Dermis microvascular lymphatic vessel endothelial cell (primary cell): ENCODE measurements at places on chromosomes 6 and 20.
A peak's percentile ranks its signal among the peaks of the same experiment; 100 is the strongest.

GRCh38 chr6:165834613-165835259, 171.7 kb upstream of the PDE10A start:
- DNase-seq = peak; percentile 53

DNA sequence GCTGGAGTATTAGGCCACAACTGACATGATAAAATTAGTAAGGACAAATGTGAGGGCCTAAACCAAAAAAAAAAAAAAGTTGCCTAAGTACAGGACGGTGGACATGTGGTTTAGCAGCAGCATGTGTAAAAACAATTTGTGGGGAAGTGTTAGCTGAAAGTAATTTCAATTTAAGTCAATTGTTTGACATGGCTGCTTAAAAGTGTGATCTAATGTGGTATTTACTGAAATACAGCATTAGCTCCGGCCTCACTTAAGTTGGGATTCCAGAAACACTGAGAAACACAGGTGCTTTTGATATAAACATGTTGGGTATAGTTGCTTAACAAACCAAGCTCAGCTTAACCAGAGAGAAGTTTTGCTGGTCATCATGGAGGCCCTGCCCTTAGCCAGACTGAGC, 119.7 kb downstream of the FYN start:
- no peak for DNase-seq

GRCh38 chr20:23634985-23635767, 2.6 kb downstream of the CST3 start:
- DNase-seq = no peak

GRCh38 chr6:73879501-73880293, 183.7 kb downstream of the CD109 start:
- no peak for DNase-seq

DNA sequence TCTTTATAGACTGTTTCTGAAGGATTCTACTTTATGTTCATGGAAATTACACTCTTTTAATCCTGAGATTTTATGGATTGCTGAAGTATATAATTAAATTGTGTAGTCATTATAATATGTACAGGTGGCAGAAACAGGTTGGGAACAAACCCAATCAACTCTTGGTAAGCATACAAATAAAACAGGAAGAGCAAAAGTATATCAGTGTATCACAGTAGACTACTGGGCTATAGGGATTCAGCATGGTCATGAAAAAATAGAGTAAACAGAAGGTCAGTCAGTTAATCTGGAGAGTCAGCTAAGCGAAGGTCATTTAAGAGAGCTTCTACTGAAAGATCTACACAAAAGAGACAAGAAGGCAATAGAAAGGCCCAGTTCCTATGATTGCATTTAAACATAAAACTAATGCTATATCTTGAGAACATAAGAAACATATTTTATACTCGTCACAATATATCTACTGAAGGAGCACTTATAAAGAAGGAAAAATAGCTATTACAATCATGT, 178.9 kb upstream of the ECI2 start:
- no peak for DNase-seq

- DNase-seq = no peak
Measured at GRCh38 chr6:34608321-34609091, 52.4 kb upstream of the SPDEF start.

GRCh38 chr6:88047510-88048150, at the start of gene SPACA1:
Gene SPACA1 (plus strand): TSS chr6:88047841. CDS start chr6:88047906, 65 bp downstream.
- no peak for DNase-seq

GRCh38 chr6:134703206-134703605, 246.7 kb downstream of the ALDH8A1 start:
- DNase-seq = no peak

GRCh38 chr6:31805939-31806469, 762 bp downstream of the LSM2 start:
- no peak for DNase-seq

GRCh38 chr6:81606965-81607381, 145.5 kb downstream of the TENT5A start:
- DNase-seq = peak; percentile 16

GRCh38 chr6:168332020-168332419, 12.4 kb upstream of the DACT2 start:
- DNase-seq = no peak

DNA sequence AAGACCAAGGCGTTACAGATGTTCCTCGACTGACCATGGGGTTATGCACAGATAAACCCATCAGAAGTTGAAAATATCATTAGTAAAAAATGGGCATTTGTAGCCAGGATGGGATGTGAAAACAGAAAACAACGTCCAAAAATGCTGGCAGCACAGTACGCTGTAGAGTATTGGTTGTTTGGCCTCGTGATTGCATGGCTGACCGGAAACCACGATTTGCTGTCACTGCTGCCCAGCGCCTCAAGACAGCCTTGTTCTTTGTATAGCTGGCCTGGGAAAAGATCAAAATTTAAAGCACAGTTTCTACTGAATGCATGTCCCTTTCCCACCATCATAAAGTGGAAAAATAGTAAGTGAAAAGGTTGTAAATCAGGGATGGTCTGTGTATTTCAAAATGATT, 41.9 kb downstream of the MTHFD1L start:
- no peak for DNase-seq

DNA sequence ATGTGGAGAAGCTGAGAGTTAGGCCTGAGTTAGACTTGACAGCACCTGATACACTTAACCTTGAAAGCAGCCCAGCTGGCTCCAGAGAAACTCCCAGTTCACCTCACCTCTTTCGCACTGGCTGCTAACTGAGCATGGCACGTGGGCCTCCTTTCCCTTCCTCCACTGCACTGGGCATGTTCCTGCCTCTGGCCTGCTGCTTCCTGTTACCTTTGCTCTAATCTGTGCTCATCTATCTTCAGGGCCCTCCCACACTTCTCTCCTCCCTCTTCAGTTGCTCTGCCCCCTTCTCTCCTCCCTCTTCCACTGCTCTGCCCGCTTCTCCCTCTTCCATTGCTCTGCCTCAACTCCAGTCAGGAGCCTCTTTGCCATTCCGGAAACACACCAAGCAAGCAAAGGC, 13.7 kb upstream of the UBE2V1 start:
- DNase-seq = peak; percentile 45

DNA sequence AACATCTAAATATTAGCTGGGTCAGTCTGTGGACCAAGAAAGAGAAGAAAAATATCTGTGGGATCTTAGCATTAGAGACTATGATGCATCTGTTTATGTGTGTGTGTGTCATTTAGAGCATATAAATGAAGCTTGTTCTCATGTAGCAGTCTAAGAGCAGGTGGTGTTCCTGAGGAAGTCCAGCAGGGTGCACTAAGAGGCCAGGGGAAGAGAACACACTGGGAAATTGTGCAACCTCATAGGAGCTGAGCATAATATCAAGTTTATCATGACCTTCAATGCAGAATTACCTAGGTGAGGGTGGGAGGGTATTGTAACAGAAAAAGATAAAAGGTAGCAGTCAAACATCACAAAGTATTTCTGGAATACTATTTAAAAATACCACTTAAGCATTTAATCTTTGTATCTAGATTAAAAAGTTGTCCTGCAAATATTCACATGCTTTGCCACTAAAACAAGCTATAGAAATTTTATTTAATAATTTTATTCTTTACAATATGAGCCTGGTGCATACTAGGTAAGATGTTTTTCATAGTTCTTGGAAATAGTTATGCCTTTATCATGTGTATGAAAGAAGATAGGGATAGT, 80.5 kb downstream of the SMPDL3A start:
- peak; percentile 25 for DNase-seq

DNA sequence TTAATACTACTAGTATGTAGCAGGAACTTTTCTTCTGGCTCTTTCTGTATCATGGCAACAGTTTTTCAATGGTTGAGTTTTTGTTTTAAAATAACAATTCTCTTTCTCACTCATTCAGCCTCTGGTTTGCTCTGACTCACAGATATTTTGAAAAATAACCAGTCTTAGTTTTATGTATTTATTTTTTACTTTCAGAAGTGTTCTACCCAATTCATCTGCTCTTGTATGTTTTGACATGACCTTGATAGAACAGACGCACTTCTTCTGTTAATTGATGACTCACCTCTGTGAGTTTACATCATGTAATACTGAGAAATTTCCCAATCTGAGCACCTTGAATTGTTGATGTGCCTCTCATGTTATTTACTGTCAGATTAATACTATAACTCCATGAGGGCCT, 178.9 kb downstream of the SASH1 start:
- DNase-seq = peak; percentile 56

GRCh38 chr6:41901882-41902519, 6.8 kb upstream of the USP49 start:
- DNase-seq = peak; percentile 34

DNA sequence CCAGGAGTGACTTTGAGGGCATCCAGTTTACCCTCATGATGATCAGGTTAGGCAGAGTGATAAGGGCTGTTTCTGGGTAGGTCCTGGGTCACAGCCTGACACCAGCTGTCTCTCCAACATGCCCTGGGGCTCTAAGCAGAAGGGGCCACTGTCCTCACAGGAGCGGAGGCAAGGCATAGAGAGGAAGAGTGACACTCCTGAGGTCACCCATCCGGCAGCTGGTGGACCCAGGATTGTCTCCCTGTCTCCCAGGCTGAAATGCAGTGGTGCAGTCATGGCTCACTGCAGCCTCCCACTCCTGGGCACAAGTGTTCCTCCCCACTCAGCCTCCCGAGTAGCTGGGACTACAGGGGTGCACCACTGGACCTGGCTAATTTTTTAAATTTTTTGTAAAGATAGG, 12.0 kb downstream of the DLGAP4 start:
- no peak for DNase-seq

GRCh38 chr6:118240878-118241528, 307.1 kb upstream of the PLN start:
- DNase-seq = no peak

- no peak for DNase-seq
Measured at GRCh38 chr6:56525974-56526789, 116.5 kb downstream of the DST start.

- DNase-seq = no peak
Measured at GRCh38 chr6:123055256-123055655, 59.2 kb downstream of the CLVS2 start.

DNA sequence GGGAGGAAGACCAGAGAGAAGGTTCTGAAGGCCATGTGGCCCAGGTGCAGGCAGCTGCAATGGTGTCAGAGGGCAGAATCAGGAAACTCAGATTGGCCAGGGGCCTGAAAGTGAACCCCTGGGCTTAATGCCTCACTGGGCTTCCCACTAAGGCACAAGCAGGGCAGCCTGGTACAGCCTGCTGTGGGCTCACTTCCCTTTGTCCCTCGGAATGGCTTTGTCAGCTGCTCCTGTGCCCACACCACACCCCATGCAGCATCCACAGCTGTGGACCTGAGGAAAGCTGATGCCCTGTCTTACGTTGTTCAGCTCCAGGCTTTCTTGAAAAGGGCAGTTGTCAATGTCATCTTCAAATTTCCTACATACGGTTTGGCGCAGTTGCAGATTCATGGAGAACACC, 2.4 kb downstream of the CST9 start:
- no peak for DNase-seq

DNA sequence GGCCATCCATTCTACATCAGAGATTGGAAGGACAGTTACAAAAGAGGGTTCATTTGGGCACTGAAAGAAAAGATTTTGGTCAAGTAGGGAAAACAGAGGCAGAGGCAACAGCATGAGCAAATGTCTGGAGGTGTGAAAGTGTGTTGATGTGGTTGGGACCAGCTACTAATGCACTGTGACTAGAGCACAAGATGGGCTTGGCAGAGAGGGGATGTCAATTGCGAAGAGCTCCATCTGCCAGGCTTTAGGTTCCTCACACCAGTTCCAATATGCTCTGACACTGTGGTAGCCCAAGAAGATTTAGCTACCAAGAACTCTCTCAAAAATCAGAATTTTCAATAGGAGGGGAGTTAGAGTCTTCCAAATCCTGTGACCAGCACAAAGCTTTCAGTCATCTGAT, 42.1 kb downstream of the TRAF3IP2 start:
- no peak for DNase-seq

GRCh38 chr20:41538810-41539596, 79.2 kb downstream of the CHD6 start:
- DNase-seq = no peak

DNA sequence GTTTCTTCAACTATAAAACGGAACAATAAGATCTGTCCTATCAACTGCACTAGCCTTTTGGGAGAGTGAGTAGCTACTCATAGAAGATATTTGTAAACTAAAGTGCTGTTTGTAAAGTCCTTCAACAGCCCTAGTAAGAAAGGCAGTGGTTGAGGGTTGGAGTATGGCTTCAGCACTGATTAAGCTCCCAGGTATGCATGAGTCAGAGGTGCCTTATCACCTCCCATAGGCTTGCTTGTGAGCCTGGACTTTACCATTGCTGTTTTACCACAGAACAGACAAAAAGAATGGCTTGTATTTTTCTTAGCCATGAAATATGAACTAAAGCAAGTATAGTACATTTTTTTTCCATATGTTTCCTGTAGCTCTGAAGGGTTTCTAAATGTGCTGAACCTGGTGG, 44.1 kb downstream of the SAMD3 start:
- peak; percentile 15 for DNase-seq

- DNase-seq = no peak
Measured at GRCh38 chr6:120876424-120876823, 457.9 kb downstream of the TBC1D32 start.

- no peak for DNase-seq
Measured at GRCh38 chr20:58436868-58437645, 48.0 kb downstream of the VAPB start.

DNA sequence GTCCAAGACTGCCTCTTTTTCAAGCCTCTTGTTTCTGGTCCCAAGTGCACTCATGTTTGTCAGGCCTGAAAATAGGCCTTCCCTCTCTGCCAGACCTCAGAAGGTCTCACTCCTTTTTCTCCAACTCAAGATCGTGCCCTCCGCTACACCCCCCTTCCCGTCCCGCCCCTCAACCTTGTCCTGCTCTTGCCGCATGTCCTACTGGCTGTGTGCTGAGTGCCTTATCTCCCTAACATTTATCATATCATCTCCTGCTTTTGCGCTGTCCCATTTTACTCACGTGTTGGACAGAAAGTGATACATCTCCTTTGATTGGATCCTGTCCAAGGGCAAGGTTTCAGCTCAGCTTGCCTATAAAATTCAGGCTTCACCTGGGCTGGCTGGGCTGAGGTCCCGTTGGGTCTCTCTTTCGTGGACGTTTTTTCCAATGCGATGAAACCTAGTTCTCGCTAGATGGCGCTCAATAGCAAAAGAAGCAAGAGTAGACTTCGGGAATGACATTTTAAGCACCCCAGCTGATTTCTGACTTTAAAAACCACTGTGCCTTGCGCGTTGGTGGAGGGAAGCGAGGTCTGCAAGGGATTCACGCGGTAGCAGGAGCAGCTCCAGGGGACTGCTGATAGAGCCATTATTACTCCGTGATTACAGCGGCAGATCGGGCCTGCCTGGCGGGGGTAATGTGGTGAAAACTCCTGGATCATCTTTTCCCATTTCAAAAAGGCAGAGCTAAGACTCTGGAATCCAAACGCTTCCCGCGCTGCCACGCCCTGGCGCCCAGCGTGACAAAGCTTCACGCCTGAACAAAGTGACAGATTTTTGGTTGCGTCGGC, 137.6 kb downstream of the IMPG1 start:
- peak; percentile 71 for DNase-seq

GRCh38 chr6:39812853-39813533, 20.8 kb downstream of the DAAM2 start:
- DNase-seq = no peak

- no peak for DNase-seq
Measured at GRCh38 chr6:33199687-33200218, 712 bp downstream of the RXRB start.

GRCh38 chr20:24727795-24728194, 221.3 kb upstream of the CST7 start:
- no peak for DNase-seq
